ENCODE measurements at places on chromosomes 6 and 20.
A peak's percentile ranks its signal among the peaks of the same experiment; 100 is the strongest.

DNA sequence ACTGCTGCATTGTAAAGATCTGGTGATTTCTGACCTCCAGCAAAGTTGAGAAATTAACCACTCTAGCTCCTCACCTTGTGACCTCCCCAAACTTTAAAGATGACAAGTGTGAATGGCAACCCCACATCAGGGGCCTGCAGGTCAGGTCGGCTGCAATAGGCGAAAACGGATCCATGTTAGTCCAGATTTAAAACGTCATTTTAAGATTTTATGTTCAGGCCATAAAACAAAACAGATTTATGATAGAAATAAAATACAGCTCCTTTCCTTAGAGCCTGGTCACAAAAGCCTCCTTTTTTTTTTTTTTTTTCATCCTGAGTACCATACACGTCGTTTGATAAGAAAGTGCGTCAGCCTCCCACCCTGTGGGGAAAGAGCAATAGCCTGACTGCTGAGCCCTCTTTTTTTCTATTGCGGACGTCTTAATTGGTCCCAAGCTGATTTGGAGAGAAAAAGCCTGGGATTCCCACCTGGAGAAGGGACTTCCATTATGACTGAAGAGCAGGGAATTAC lies 519.2 kb upstream of the NOX3 start:
- DNase-seq = no peak

DNA sequence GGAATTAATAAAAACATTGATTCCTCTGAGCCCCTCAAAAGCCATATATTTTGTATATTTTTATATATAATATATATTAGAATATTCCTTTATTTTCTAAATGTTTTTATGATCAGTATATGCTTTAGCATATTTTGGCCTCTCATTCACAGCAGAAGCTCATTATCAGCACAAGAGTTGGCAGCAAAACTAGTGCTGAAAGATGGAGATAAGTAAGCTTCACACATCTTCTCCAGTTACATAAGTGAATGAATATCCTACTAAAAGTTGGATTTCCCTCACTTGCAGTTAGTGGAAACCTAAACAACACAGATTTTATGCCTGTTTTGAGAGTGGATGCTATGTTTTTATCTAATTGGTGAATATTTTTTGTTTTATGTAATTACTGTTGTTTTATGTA lies 1303.8 kb upstream of the ADGRB3 start:
- no peak for DNase-seq

GRCh38 chr20:8183526-8183925 lies 51.5 kb downstream of the PLCB1 start:
- peak; percentile 39 for DNase-seq

DNA sequence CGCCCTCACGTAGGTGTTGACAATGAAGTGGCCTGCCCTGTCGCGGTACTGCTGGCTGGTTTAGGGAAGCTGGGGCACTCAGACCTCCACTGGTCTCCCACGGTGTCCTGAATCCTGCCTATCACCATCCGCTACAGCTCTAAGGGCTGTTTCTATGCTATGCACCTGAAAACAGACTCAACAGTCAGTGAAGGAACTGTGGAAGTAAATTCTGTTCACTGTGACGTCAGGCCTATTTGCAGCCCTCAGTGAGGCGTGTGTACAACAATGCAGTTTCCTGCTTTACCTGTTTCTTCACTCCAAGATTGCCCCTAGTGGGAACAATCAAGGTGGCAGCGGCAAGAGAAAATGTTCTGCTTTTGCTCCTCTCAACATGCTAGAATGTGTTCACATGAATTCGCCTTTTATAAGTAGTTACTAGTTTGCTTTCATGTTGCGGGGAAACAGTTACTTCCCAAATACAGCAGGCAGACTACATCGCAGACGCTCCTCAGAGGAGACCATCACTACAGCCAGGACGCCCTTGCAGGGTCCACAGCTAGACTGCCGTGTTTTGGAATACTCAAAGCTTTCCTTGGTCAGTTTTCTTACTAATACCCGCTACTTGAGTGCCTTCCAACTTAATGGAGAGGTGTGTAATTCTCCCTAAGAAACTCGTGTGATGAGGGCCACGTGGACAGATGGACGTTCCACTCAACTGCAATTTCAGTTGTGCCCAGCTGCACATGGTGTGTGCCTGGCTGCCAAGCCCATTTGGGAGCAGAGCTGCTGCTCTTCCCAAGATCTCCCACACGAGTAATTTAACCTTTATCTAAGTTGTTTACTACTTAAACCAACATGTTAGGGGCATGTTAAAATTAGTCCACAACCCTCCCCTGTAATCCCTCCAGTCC lies 25.4 kb downstream of the DIDO1 start:
- DNase-seq = peak; percentile 86

GRCh38 chr6:84003131-84003530 lies 30.4 kb upstream of the MRAP2 start:
- DNase-seq = no peak

DNA sequence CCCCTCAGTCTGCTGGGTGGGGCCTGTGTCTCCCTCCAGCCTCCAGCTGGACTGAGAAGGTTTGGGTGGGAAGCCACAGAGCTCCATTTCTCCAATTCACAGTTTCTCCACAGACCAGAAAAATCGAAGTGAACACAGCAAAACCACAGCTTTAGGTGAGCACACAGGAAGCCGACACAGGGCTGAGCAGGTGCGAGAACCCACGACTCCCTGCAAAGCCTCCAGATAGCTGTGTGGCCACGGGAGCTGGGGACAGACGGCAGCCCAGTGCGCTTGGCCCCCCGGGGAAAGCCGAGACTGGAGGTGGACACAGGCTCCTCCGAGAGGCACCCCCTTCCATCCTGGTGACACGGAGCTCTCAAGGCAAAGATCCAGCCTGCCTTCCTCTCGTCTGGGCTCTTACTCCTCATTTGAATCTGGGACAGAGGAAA lies 29.0 kb upstream of the MPC1 start:
- no peak for DNase-seq

DNA sequence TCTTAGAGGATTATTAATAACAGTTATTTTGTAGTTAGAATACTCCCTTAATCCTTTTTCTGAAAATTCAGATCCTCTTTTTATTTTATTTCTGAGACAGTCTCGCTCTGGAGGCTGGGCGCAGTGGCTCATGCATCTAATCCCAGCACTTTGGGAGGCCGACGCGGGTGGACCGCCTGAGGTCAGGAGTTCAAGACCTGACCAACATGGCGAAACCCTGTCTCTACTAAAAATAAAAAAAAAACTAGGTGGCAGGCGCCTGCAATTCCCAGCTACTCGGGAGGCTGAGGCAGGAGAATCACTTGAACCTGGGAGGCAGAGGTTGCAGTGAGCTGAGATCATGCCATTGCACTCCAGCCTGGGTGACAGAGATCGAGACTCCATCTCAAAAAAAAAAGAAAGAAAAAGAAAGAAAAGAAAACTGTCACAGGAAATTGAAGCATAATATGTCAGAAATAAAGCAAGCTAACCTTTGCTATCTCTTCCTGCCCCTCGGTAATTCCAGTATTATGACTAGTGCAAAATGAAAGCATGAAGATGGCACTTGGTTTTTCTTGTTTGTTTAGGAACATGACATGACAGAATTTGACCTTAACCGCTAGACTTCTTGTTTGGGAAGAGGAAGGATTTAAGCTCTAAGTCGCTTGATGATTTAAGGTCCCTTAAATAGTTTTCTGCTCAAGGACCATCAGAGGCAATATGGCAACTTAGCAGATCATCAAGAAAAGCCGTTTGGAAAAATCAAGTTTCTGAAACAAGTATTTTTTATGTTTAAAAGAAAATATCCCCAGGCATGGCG lies 1.8 kb upstream of the RBM39 start:
- no peak for DNase-seq

DNA sequence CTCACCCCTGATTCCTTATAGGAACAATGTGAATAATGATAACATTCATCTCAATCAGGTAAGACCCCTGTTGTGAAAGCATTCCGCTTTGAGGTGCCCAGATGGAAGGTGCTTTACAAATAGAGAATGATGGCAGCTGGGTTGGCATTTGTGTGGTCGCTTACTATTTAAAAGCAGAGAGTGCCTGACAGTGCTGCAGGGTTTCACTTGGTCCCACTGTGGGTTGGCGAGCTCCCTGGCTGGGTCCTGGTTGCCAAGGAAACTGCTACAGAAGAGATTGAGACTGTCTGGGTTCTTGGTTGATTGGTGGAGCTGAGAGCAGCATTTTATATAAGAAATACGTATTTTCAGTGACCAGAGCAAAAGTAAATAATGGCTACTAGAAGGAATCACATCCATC lies 207.2 kb upstream of the KCNQ5 start:
- no peak for DNase-seq

DNA sequence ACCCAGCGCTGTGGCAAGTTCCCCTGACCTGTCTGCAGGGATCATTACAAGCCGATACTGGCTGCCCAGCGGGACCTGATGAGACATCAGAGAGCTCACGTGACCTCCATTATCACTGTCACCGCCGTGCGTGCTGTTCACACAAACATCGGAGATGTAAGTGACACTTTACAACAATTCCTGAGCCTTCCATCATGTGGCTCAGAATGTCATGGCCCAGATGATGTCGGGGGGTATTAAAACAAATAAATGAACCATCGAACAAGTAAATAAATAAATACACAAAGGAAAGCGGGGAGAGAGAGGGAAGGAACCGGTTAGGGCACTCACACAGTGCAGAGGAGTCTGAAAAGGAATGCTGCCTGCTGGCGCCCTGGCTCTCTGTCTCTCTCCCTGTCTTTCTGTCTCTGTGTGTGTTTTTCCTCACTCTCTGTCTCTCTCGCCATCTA lies 195.1 kb downstream of the BMP7 start:
- DNase-seq = no peak

GRCh38 chr6:1494671-1495070 lies 105.3 kb downstream of the FOXF2 start:
- no peak for DNase-seq

- DNase-seq = no peak
Observed at GRCh38 chr6:32614366-32615081, 22.7 kb upstream of the HLA-DQA1 start.

DNA sequence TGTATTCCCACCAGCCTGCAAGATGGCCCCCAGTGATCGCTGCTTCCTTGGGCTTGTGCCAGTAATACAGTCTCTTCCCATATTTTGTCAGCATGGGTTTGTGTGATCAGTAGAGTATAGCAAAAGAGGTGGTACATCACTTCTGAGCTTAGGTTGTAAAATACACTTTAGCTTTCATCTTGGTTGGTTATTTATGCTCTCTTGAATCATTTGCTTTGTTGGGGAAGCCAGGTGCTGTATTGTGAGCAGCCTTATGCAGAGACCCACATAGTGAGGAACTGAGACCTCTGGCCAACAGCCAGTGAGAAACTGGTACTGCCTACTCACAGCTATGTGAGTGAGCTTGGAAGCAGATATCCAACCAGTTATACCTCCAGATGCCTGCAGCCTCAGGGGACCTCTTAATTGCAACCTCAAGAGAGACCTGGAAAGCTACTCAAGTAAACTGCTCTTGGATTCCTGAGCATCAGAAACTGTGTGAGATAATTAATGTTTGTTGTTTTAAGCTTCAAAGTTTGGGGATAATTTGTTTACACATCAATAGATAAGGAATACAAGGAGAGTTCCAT lies 229.3 kb downstream of the FARS2 start:
- DNase-seq = no peak

DNA sequence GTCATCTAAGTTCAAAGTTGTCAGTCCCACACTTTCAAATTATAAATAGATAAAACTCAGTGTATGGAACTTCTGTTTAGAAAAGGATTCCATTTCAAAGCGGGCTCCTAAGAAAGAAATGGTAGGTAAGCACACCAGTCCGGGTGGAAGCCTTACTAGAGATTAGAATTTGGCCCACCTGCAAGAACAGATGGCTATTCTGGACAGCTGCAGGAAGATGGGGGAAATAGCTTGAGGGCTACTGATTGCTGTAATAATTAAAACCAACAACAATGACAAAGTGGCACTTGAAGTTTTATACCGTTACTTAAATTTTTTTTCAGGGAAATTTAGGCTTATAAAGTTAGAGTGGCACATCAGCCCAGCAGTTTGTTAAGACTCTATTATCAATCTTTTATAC lies 83.3 kb downstream of the HIVEP2 start:
- DNase-seq = no peak

GRCh38 chr6:112690497-112691202 lies 343.5 kb downstream of the RFPL4B start:
- DNase-seq = peak; percentile 63

DNA sequence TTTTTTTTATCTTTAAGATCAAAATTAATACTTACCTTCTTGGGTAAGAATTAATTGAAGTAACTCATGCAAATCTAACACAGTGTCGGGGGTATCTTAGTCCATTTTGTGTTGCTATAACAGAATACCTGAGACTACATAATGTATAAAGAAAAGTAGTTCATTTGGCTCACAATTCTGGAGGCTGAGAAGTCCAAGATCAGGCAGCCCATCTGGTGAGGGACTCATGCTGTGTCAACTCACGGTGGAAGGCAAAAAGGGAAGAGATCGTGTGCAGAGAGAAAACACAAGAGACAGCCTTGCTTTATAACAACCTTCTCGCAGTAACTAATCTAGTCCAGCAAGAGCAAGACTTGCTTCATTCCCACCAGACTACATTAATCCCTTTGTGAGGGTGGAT lies 92.9 kb upstream of the VSTM2L start:
- DNase-seq = no peak

- no peak for DNase-seq
Observed at GRCh38 chr20:59221707-59222252, 58.2 kb downstream of the ZNF831 start.

DNA sequence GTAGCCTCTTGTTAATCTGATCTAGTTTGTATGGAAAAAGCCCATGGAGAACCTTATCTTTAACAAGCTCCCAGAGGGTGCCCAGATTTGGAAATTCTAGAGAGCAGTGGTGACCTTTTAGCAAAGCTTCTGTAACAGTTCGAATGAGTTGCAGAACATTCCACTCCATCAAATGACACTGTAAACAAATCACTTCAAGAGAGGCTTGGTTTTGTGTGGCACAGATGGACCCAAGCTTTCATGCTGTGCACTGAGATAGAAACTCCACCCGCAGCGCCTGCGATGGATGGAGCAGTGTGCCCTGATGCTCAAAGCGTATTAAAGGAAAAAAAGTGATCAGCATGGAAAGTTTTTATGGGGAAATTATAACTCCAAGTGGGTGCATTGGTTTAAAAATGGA lies 55.1 kb upstream of the ISM1 start:
- no peak for DNase-seq

DNA sequence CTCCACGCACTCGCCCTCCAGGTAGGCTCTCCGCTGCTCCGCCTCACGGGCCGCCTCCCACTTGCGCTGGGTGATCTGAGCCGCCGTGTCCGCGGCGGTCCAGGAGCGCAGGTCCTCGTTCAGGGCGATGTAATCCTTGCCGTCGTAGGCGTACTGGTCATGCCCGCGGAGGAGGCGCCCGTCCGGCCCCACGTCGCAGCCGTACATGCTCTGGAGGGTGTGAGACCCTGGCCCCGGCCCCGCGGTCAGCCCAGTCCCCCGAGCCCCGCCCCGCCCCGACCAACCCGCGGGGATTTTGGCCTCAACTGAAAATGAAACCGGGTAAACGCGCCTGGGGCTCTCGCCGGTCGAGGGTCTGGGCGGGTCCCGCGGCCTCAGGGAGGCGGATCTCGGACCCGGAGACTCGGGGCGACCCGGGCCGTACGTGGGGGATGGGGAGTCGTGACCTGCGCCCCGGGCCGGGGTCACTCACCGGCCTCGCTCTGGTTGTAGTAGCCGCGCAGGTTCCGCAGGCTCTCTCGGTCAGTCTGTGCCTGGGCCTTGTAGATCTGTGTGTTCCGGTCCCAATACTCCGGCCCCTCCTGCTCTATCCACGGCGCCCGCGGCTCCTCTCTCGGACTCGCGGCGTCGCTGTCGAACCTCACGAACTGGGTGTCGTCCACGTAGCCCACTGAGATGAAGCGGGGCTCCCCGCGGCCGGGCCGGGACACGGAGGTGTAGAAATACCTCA lies 598 bp downstream of the HLA-B start:
- DNase-seq = no peak
